ENCODE measurements at places on chromosomes 7 and 10.

DNA sequence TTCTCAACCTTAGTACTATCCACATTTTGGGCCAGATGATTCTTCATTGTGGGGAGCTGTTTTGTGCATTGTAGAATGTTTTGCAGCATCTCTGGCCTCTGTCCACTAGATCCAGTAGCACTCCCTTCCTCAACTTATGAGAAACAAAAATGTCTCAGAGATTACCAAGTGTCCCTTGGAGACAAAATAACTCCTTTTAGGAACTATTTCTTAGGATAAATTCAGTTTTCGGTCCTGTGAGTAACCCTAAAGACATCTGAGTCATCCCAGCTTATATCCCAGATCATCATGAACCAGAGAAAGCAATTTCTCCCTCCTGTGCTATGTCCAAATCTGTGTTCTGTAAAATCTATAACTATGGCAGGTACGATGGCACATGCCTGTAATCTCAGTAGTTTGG is 266.6 kb upstream of the PHYHIPL start:
- DNase-seq, result no peak

DNA sequence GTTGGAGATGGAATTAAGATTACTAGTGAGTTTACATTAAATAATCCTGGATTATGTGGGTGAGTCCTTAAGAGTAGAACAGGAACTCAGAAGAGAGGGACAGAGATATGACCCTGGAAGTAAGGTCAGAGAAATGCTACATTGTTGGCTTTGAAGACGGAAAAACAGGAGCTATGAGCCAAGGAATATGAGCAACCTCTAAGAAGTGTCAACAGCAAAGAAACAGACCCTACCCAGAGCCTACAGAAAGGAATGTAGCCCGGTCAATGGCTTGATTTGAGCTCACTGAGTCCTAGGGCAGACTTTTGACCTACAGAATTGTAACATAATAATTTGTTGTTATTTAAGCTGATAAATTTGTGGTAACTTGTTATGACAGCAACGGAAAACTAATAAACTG is 304.9 kb downstream of the IPMK start:
- no peak for DNase-seq

DNA sequence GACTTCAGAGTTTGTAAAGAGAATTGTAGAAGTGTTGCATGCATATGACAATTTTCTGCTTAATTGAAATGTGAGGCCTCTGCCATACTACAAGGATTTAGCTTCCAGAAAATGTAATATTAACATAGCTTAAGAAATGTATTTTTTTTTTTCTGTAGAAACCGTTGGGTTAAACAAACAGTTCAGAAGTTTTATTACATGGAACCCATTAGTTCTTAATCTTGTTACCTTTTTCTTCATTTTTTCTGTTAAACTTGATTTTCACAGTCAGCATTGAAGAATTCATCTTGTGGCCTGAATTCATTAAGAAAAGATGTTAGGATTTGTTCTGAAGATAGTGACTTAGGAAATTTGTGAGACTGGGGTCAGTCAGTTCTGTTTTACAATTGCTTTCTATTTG is 4.9 kb downstream of the PTEN start:
- DNase-seq, result no peak

- no peak for DNase-seq
Measured at GRCh38 chr7:86929293-86930109, 130.0 kb downstream of the ELAPOR2 start.

DNA sequence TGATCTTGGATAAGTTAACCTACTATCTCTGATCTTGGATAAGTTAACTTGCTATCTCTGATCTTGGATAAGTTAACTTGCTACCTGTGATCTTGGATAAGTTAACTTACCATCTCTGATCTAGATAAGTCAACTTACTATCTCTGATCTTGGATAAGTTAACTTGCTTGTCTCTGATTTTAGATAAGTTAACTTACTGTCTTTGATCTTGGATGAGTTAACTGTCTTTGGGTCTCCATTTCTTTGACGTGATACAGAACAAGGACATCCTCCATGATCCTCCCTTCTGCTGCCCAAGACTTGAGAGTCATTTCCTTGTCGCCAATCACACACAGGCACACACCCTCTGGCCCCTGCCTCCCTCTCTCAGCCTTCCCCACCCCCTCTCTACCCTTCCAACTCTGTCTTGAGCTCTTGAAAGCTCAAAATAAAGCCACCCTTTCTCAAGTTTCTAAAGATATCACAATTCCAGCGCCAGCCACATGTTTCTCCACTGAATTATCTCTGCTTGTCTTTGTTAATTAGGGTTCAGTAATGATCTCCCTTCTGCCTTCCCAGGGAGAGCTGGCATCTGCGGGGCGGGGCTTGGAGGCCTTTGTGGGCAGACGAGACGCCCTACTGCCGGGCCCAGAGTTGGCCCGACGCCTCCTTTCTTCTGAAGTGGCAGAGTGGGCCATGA is 85.1 kb upstream of the GTF2I start:
- DNase-seq, result peak; percentile 63

- no peak for DNase-seq
Measured at GRCh38 chr7:25075459-25075858, 49.6 kb downstream of the CYCS start.

DNA sequence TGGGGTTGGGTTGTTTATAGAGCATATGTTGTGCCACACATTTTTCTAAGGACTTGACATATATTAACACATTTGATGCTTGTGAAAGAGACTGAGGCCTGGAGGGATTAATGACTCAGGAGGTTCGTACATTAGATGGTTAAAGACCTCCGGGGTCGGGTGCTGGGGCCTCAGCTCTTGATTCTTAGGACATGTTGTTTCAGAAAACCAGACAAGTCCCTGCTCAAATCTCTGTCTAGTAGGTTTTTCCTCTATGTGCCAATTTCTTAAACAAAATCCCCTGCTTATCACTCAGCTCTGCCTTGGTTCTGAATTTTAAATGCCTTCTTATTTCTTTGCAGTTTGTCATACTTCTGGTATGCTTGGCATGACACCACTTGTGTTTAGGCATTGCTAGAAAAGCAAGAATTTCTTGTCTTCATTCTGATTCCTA is 5.8 kb downstream of the UPP1 start:
- no peak for DNase-seq

- DNase-seq, result no peak
Measured at GRCh38 chr10:120543291-120543690, 86.3 kb downstream of the PLPP4 start.

GRCh38 chr10:21512573-21513404 is 12.7 kb downstream of the SKIDA1 start:
- no peak for DNase-seq

DNA sequence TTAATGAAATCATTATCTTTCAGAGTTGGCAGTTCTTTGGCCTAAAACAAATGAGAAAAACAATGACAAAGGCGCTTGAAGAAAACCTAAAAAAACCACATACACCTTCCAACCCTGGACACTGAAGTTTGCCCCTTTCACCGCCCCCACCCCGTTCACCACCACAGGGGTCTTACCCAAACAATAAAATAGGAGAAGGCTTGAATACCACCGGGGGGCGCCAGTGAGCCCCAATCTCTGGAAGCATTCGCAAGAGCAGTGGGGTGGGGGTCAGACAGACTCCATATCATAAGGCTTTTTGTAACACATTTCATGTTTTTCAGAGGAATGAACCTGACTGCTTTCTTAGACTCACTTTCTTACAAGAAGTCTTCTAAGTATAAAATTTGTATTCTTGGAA is 163.6 kb downstream of the PIP4K2A start:
- no peak for DNase-seq

GRCh38 chr7:17680943-17681351 is 259.3 kb downstream of the SNX13 start:
- peak; percentile 9 for DNase-seq

DNA sequence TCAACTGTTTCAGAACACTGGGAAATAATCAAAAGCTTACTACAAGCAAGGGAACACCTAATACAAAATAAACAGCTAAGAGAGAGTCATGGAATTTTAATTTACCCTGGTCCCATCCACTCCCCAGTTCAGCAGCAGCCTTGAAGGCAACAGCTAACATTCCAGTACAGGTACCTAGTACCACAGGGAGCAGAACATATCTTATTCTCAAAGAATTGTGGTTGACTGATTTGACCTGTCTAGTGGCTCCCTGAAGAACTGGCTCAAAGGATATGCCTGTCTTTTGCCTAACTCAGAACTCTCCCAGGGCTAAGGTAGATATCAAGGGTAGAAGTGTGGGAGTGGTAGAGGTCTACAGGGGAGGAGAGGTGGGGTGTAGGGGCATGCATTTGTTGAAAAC is 32.3 kb downstream of the SMURF1 start:
- no peak for DNase-seq

- DNase-seq, result no peak
Measured at GRCh38 chr7:156827587-156828203, 65.3 kb downstream of the LMBR1 start.

DNA sequence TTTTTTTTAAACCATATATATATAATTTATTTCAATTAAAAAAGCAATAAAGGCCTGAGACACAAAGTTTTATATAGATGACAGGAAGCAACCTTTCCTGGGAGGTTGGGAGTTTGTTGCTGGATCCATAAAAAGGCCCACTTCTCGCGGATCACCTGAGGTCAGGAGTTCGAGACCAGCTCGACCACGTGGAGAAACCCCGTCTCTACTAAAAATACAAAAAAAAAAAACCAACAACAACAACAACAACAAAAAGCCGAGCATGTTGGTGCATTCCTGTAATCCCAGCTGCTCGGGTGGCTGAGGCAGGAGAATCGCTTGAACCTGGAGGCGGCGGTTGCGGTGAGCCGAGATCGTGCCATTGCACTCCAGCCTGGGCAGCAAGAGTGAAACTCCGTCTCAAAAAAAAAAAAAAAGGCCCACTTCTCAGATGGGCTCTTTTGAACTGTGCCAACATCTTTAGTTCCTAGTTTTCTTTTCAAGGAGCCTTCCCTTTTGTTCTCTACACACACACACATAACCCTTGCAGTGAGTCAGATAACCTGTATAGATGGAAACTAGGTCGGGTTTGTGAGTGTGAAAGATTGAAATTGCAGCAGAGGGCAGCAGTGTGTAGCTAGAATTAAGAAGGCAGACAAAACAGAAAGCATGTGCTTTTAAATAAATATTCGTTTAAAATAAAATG is 1.2 kb upstream of the SMNDC1 start:
- peak; percentile 17 for DNase-seq

GRCh38 chr10:1944487-1944886 is 207.2 kb upstream of the ADARB2 start:
- DNase-seq, result no peak

GRCh38 chr7:102300643-102301221 is 14.1 kb downstream of the SH2B2 start:
- no peak for DNase-seq

- peak; percentile 52 for DNase-seq
Measured at GRCh38 chr7:71348821-71349681, 217.1 kb downstream of the GALNT17 start.

- DNase-seq, result no peak
Measured at GRCh38 chr7:4468320-4469102, 213.6 kb upstream of the FOXK1 start.
